ENCODE measurements at places on chromosomes 6 and 20.

GRCh38 chr6:42297661-42298060, 80.0 kb upstream of the MRPS10 start:
- no peak for DNase-seq

- DNase-seq: no peak
These were observed 20.7 kb upstream of the ENPP1 start for GRCh38 chr6:131787079-131787478.

DNA sequence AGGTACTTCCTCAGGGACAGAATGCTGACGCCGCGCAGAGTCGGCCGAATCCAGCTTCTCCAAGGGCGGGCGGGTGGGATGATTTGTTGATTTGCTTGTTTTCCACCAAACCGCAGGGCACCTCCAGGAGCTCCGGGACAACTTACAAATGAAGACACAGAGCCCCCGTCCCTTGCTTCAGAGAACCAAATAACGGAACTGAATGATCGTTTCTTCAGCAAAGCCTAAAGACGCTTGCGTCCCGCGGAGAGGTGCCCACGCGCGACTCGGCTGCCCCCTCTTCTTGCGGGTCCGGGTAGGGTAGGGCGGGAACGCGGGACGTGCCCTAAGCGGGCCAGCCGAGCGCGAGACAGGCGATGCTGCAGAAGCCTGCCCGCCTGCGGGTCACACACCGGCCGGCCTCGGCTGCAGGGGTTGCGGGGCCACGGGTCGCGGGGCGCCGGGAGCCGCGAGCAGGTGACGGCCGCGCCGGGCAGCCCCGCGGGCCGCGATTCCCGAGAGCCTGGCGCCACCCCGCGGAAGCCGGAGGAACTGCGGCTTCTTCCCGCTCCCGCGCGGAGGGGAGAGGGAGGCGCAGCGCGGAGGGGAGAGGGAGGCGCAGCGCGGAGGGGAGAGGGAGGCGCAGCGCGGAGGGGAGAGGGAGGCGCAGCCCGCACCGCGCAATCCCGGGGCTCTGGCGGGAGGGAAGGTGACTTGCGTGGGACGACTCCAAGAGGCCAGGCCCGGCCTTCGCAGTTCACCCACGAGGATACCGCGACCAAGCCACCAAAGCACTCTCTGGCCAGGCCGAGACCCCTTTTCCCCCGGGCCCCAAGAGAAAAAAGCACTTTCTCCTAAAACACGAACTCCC, 7.7 kb upstream of the FOXF2 start:
- DNase-seq: no peak

- no peak for DNase-seq
These were observed 14.4 kb downstream of the SLC2A4RG start for GRCh38 chr20:63754008-63754407.

DNA sequence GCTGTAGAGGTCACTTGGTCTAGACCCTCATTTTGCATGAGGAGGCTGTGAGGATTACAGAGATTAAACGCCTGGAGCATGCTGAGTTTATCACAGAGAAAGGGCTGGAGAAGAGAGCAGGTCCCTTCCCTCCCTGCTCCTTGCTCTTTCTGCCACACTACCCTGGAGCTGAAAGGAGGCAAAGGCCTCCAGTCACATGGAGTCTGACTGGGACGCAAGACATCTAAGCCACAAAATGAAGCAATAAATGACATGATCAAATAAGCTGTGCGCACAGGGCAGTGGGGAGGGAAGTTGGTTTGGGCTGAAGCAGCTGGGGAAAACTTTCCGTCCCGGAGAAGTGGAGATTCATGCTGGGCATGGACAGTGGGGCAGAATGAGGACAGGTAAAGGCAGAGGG, 33.3 kb downstream of the ATXN1 start:
- DNase-seq: peak; percentile 91

- no peak for DNase-seq
These were observed 406 bp upstream of the TRIM26 start for GRCh38 chr6:30213667-30213956.

DNA sequence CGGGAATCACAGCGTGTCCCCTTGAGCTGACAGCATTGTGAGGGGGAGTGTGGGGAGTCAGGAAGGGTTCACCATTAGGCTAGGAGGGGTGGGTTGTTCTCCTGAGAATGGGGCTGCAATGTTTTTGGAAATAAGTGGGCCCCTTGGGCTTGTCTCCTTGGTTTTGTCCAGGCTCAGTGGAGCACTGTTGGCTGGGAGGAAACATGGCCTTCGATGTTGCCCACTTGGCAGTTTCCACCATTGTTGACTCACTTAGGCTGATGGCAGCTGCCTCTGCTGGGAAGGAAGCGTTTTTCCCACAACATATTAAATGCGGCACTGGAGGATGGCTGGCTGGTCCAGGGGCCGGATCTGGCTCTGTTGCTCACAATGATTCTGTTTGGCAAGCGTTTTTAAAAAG, 512.1 kb downstream of the QKI start:
- no peak for DNase-seq

GRCh38 chr6:17096096-17096495, 5.8 kb upstream of the STMND1 start:
- no peak for DNase-seq

DNA sequence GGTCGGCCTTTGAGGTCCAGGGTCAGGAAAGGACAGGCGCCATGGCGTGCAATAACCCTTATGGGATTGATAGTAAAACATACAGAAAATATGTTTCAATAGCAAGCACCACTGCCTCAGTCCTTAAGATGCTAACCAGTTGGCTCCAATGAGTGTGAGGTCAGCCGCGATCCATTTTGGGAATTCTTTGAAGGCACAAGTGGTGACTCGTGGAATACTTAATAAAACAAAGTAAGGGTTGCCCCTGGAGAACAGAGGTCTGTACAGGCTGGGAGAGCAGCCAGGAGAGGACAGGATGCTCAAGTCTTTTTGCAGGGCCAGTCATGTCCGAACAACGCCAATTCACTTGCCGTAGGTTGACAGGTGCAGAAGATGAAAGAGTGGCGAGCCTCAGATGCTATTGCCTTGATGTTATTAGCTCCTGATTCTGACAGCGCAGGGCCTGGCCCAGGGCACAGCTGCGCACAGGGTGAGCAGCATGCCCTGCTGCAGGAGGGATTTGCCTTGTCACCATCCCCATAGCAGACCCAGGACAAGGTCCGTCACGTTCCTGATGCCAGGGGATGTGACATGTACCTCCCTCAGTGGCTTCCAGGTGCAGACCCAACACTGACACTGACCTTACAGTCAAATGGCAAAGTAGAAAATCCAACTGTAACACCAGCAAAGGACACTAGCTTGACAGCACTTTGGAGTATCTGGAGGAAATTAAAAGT, 21.8 kb downstream of the SYNDIG1 start:
- DNase-seq: no peak

GRCh38 chr6:5115168-5115567, 30.0 kb downstream of the PPP1R3G start:
- no peak for DNase-seq

Measured in MV-4-11 (cell line).